ENCODE measurements at places on chromosomes 6 and 20.
A peak's percentile ranks its signal among the peaks of the same experiment; 100 is the strongest.

- DNase-seq, result peak; percentile 58
These were observed 15.4 kb upstream of the STMND1 start for GRCh38 chr6:17086469-17086868.

GRCh38 chr20:35891375-35891774 lies 62.9 kb downstream of the SCAND1 start:
- DNase-seq, result no peak

DNA sequence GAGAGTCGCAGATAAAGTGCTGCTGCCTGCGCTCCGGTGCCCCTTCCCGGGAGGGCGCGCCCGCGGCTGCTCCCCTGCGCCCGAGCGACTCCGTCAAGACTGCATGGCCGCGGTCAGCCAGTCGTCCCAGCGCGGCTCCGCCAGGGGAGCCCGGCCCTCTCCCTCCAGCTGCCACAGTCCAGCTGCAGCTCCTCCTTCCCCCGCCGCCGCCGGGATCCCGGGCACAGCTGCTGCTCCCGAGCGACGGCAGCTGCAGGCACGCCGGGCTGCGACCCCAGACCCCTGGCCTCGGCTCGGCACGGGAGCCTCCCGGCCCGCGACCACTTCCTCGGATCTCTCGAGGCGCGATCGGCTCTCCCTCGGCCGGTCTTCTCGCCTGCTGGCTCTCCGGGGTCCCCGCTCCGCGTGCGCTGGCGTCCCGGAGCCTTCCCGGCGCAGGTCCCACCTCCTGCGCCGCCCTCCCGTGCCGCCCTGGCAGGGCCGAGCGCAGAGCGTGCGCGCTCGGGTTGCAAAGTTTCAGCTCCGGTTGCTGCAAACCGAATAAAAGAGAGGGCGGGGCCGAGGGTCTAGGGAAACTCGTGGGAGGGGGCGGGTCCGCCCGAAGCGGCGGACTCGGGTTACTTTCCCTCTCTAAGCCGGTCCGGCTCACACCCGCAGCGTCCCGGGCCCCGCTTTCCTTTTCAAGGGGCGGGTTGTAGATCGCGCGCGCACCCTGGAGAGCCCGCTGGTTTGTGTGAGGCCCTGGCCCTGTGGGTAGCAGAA lies at the start of gene CNKSR3:
Gene CNKSR3 (minus strand): TSS at position 542 of the 762 bp plus-strand sequence. CDS start 571 bp downstream, outside the sequence.
- peak; percentile 98 for DNase-seq

DNA sequence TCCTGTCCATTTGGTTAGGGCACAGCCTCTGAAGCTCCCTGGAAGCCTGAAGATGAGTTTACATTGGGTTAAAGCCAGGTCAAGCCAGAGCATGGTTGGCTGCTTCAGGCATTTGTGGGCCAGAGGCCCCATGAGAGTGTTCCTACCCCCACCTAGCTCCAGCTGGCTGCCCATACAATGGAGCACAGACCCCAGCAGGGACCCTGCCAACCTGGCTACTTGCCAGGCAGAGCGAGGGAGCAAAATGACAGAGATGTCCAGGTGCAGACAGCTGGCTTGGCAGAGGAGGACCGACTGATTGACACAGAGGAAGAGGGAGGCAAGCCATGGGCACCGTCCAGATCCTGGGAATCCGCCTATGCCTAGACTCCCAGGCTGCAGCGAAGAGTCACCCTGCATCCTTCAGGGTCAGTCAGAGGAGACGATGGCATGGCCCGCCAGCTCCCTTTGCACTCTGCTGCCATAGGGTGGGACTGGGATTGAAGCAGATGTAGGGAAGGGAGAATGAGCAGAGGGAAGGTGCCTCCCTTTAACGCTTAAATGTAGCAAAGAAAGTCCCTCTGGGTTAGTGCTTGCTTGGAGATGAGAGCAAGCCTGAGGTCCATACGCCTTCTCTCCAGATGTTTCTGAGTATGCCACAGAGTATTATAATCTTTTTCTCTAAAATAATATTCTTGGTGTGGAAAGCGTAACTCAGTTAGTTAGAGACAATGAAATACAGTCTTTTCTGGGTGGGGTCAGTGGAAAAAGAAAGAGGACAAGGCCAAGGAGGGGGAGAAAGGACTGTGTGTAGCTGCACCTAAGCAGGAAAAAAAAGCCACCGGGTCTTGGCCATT lies 77.6 kb upstream of the FYN start:
- peak; percentile 84 for DNase-seq

DNA sequence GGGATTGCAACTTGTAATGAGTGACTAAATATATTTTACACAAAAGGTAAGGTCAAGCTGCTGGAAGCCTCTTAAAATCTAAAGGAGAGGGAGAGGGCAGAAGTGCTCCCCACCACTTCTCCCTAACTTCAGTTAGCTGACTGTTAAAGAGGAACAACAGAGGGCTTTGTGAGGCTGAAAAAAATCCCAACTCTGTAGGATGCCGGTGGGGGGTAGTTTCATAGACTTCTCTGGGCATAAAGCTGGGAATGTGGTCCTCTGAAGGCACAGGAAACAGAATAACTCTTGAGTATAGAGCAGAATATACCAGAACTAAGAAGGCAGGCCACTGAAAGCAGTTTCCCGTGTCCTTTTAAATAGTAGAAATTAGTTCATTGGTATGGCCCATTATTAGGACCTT lies 71.6 kb downstream of the KIF6 start:
- no peak for DNase-seq

GRCh38 chr20:59355242-59355641 lies 54.8 kb downstream of the EDN3 start:
- DNase-seq, result no peak

DNA sequence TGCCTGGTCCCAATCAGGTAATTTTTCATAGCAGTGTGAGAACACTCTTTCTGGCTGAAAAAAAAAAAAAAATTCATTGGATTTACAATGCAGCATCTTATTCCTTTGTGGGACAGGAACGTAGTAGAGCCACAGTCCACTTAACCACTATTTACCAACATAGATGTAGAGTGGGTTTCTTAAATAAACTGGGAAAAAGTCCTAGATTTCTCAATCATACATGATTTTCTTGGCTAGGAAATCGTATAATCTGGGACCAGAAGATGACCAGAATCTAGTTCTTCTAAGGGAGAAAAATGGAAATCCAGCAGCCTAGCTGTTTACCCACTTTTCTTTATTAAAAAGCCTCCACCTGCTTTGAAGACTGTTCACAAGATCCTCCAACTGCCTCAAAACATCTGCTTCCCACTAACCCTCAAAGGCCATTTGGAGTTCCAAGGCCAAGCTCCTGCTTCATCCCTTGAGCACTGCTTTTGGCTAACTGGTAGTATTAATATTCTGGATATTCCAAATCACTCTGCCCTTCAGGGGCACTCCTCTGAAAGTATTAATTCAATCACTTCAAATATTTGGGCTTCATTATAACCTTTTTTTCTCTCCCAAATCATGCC lies 70.4 kb downstream of the FYN start:
- no peak for DNase-seq

GRCh38 chr6:112690497-112691202 lies 343.5 kb downstream of the RFPL4B start:
- peak; percentile 28 for DNase-seq

DNA sequence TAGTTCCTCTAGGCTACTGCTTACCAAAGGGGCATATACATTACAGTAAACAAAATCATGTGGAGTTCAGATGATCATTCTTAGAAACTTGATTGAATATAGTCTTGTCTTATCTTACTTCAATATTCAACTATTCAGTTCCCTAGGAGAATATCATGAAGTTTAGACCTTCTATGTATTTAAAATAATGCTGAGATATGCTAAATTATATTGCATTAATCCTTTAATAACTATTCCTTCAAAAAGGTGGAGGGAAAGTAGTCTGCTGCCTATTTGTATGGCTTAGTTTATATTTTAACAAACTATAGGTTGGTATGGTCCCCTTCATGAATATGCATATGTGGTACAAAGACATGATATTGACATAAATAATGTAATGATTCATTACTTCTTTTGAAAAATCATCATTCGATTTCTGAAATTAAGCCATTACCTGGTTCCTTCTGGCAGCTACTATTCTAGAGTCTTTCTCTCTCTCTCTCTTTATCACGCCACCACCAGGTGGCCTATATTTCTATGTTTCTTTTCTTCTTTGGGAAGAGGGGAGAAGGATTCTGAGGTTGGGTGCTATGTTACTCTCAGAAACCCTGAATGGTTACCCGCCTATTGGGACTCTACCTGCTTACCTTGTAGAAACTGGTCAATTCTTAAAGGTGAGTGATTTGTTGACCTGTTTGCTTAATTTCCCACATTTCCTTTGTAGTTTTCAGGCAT lies 855.8 kb downstream of the HACE1 start:
- DNase-seq, result no peak

DNA sequence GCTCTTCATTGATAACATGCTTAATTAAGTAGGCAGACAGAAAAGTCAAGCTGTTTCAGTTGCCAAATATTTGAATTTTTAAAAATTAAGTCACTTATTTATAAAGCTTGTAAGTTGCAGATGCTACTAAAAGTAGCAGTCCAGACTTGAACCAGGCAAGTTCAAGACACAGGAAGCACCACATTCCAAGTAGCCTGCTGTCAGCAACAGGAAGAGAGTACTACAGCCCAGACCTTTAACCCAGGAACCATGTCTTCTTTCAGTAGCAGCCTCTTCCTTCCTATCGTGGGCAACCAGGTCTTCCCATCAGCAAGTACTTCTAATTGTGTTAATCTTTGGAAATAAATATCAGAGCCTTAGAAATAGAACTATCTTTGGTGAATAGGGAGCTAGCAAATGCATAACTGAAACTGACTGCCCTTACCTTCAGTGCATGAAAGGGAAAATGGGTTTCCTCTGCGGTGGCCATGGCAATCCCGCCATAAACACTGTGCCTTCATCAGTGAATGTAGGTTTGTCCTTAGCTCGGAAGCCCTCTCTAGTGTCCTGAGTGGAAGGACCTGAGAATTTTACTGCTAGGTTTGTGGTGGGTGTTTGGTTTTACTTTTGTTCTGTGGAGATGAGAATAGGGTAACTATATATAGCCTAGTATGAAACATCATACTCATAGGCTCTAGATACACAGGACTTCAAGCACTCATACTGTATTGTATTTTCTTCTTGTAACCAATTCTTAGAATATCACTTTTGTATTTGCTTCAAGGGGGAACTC lies 95.6 kb downstream of the SYCP2 start:
- DNase-seq, result no peak

- DNase-seq, result no peak
These were observed 56.0 kb downstream of the ISM1 start for GRCh38 chr20:13276945-13277541.

- no peak for DNase-seq
These were observed 137.5 kb upstream of the SHLD1 start for GRCh38 chr20:5612581-5613301.

DNA sequence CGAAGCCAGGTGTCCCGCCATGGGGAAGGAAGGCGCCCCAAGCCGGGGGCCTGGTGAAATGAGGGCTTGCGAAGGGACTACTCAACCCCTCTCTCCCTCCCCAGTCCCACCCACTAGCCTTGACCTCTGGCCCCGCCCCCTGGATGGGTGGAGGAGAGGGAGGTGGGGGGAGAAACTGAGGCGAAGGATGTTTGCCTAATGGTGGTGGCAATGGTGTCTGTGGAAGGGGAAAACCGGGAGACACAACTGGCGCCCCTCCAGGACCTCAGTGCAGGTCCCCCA lies at the start of gene POU5F1:
Gene POU5F1 (minus strand): TSS at position 83 of the 282 bp plus-strand sequence. CDS start 62 bp downstream, at position 21.
- DNase-seq, result no peak

GRCh38 chr6:13573669-13574110 lies 711 bp upstream of the SIRT5 start:
- peak; percentile 30 for DNase-seq

- DNase-seq, result no peak
These were observed 517.3 kb upstream of the PTCHD4 start for GRCh38 chr6:48628316-48628715.

- DNase-seq, result no peak
These were observed 2.6 kb downstream of the COL19A1 start for GRCh38 chr6:69868961-69869360.

DNA sequence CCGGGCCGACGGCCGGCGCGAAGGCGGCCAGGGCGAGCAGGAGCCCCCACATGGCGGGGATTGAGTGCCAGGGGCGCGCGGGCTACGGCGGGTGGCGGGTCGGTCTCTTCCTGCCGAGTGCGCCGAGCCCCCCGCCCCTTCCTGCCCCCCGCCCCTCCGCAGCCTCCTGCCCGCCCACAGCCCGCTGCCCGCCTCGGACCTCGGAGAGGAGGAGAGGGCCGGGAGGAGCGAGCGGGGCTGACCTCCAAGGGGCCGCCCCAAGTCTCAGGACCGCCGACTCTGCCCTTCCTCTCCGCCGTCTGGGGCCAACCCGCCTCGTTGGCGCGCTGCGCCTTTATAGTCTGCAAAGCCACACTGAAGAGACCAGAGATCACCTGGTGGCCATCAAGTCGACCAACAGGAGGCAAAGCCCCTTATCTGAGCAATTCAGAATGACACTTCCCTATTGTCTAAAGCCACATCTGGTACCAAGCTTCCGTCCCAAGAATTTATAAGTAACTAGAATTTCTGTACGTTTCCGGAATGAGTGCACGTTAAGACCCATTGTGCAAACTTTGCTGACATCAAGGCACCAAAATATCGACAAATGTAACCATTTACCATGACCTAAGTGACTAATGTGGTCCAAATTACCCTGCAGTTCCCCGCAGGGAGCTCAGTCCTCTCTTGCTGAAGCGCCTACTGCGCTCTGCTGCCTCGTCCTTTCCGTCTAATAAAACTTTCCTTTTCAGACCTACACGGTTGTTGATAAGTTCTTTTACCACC lies at the start of gene CPXM1:
Gene CPXM1 (minus strand): TSS at position 107 of the 765 bp plus-strand sequence. CDS start 55 bp downstream, at position 52.
- peak; percentile 82 for DNase-seq

- no peak for DNase-seq
These were observed 172.7 kb downstream of the TTLL2 start for GRCh38 chr6:167497428-167498056.

- no peak for DNase-seq
These were observed 14.5 kb downstream of the NOL4L start for GRCh38 chr20:32570401-32571190.

- no peak for DNase-seq
These were observed 53.4 kb downstream of the EPM2A start for GRCh38 chr6:145681965-145682364.

DNA sequence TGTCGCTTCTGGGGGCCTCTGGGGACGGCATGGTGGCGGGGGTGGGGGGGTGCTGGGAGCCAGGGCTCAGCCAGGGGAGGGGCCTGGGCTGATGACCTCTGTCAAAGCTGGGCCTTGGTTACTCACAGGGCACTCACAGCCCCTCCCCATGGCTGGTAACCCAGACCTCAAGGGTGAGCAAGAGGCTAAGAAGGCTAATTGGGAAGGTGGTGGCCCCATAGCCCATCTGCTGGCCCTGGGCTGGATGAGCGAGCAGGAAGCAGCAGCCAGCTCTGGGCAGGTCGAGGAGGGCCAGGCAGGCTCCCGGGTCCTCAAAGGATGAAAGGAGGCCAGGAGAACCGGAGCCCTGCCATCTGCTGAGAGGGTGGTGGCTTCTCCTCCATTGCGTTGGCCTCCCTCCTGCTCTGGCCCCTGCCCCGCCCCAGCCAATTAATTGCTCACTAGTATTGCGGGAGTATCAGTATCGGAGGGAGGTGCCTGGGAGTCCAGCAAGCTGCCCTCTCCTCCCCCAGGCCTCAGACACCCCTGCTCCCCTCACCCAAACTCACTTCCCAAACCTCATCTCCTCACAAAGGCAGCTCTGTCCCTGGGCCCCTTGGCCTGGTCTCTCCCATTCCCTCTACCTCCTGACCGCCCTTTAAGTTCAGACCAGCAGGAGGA lies 1.0 kb upstream of the CDSN start:
- DNase-seq, result no peak

All from right hindlimb (tissue), 1 donor.